T1000 (cell line): ENCODE measurements at places on chromosomes 5 and 9.

- DNase-seq: no peak
These were observed 887 bp upstream of the PDE8B start for GRCh38 chr5:77209495-77210090.

- DNase-seq: no peak
These were observed 15.1 kb downstream of the IFNA1 start for GRCh38 chr9:21455320-21455719.

GRCh38 chr9:96376891-96377874 is 6.3 kb downstream of the SLC35D2 start:
- no peak for DNase-seq

DNA sequence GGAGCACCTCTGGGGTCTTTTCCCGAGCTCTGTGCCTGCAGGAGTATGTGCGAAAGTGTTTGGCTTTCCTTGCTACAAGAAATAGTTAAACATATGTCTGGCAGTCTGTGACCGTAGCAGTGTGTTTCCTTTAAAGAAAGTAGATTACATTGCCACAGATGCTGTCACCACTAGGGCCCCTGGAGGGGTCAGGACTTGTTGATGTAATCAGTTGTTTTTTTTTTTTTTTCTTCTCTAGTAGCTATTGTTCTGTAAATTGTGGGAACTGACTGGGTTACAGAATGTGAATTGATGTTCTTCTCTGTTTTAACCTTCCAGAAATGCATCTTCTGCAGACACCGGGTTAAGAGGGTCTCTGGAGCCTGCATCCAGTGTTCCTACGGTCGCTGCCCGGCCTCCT is 345.6 kb downstream of the KDM4C start:
- DNase-seq: no peak

DNA sequence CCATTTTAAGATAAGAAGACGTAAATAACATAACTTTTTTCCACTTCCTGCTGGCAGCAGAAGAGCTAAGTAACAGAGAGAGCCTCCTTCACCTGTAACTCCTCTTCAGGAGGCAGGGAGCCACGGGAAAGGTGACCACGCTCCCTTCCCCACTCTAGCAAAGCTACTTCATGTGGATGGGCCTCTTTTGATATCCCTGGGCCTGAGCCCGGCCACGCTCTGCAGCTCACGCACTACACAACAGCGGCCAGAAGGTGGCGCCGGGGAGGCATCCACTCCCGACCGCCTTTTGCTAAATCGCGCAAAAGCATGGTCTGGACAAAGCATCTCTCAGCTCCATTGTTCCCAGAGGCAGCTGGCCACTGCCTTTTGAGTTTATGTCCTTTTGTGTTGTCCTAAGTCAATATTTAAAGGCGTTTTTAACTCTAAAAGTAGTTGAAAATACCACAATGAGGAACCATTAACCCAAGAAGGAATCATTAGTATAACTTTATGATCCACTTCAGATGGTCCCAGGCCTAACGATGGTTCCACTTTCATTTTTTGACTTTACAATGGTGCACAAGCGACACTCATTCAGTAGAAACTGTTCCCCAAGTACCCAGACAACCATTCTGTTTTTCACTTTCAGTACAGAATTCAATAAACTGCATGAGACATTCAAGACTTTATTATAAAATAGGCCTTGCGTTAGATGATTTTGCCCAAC is 23.6 kb downstream of the CMBL start:
- DNase-seq: peak; percentile 41

DNA sequence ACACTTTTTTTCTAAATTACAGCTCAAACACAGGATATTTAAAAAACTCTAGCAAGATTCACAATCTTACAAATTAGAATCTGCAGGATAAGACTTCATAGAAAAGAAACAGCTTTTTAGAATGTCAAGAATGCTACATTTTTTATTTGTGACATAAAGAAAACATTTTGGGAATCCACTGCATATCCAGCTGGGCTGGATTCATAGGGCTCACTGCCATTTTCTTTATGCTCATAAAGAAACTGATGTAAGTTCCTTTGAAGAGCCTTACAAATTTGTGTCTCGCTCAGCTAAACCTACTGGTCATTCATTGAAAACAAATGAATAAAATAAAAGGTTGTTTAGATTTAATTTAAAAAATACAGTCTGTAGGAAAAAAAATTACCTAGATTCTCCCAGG is 332.3 kb downstream of the TRPM3 start:
- no peak for DNase-seq

GRCh38 chr9:5510360-5510931 is at the start of gene PDCD1LG2:
Gene PDCD1LG2, plus strand, starts transcription at chr9:5510531. Its CDS starts 12,016 bp downstream, at chr9:5522547.
- DNase-seq: no peak

GRCh38 chr5:61823781-61824180 is 482.2 kb upstream of the KIF2A start:
- no peak for DNase-seq

DNA sequence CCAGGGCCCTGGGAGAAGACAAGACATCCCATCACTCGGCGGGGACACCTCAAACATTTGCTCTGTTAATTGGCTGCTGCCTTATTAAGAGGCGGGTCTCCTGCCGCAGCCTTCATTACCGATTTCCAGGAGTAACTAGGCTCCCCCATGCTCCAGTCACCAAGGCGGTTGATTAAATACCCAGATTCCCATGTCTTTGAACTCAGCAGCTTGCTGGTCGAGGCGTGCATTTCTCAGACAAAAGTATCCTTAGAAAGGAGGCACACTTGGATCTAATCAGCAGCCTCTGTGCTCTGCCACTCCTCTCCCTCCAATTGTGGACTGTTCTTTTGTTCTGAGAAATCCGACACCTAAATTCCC is 228.8 kb downstream of the FSTL4 start:
- DNase-seq: no peak

DNA sequence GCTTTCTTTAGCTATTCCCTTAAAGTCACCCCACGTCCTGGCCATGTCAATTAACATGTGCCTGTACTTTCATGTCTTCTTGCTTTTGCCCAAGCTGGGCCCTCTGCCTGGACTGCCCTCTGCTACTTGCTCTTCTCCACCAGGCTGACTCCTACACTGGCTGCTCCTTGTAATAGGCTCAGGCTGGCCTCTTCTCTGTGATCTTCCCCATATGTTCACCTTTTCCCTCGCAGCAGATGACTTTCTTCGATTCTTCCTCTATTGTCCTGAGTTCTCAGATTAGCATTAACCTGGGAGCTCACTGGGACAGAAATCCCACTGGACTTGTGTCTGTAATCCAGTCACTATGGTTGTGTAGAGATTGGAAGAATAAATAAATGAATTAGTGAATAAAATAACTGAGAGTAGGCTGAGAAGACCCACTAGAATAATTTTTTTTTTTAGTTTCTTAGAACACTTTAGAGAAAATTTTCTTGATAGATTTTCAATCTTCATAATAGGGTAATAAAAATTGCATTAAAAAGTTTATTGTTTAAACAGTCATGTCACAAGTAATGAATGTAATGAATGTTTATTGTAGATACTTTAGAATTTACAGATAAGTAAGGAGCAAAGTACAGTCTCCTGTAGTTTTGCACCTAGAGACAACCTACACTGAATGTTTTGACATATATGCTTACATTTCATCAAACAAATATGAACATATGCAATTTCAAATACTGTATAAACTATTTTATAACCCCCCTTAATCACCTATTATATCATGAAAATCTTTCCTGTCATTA is 47.4 kb upstream of the TNFSF15 start:
- DNase-seq: no peak

GRCh38 chr9:118268046-118268445 is 563.8 kb downstream of the TLR4 start:
- DNase-seq: no peak

DNA sequence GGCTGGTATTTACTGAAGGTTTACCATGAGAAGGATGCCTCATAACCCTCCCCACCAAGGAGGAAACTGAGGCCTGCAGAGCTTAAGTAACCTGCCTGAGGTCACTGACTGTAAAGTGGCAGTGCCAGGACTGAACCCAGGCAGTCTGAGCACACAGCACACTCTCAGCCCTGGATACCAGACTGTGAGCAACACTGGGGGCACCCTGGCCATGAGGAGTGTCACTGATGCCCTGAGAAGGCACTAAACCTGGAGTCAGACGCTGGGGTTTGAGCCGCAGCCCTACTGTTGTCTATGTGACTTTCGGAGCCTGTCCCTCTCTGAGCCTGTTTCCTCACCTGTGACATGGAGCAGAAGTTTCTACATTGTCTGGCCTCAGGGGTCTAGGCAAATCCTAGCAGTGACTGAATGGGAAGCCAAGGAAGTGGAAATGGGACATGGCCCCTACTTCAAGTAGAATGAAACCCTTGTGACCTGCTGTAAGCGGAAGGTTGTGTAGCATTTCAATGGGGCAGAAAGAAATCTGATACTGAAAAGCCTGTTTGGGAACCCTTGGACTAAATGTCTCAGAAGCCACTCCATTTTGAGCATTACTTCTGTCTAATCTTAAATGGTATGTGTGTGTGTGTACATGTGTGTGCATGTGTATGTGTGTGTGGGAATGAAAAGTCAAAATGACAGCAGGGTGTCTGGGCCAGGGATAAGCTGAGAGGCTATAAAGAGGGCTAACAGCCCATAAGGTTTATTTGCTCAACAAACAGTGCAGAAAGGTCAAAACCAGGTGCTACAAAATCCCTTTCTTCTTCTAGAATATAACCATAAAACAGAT is 36.0 kb downstream of the B4GALT1 start:
- no peak for DNase-seq

DNA sequence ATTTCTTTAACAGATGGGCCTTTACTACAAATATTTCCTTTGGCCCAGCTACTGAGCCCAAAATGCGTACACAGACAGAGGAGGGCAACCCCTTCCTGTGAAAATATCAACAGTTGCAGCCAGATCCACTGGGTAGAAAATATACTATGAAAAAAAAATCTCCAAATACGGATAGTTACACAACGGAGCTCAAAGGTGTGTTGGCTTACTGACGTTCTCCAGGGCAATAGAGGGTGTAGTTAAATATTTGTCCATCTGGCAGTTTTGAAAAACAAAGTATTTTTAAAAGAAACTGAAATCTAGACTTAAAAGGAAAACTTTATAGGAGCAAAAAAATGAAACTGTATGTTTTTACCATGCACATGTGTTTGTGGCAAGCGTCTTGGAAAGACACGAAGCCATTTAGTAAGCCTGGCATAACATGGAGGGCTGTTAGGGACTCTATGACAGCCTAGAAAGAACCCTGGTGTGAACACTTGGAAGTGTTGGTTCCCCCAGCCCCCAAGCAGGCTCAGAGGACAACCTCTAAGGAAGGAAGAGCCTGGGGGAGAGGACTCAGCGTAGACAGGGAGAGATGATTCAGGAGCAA is 157.8 kb upstream of the TRPM3 start:
- no peak for DNase-seq

DNA sequence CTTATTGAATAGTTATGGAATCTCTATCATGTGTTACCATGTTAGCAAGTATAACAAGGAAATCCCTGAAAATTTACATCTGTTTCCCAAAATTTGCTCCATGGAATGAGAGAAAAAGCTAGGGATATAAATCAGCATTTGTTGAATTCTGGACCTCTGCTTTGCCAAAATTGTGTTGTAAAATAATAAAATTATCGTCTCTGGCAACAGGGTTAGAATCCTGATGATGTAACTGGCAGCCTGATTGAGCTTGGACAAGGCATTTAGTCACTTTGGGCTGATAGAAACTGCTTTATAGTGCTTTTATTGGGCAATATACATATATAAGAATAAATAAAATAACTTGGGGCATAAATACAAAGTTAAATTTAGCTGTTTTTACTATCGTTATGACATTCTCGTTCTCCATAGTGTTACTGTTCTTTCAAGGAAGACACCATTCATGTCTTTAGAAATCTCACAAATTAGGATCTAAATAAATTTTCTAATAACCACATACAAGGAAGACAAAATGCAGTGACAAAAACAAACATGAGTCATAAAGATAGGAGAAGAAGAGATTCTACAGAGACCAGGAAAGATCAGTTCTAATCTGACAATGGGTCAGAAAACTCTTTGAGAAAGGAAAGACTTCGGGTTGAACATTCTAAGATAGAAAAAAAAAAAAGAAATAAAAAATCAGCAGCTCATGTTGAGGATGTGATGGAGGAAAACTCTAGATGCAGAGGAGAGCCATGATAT is 145.0 kb upstream of the CDH10 start:
- no peak for DNase-seq

DNA sequence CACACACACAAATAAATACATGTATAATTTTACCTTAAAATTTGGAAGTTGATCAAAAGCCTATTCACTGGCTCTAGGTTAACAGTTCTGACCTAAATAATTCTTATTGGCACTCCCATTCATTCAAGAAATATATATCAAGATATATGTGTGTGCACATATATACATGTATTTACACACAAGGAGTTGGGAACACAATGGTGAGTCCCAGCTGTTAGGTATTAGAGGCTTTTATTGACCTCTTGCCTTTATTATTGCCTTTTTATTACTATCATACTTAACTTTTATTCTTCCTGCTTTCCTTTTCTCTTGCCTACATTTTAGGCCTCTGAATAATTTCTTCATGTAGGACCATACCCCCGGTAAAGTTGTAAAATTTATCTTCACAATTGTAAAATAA is 25.0 kb downstream of the CCDC152 start:
- DNase-seq: no peak

DNA sequence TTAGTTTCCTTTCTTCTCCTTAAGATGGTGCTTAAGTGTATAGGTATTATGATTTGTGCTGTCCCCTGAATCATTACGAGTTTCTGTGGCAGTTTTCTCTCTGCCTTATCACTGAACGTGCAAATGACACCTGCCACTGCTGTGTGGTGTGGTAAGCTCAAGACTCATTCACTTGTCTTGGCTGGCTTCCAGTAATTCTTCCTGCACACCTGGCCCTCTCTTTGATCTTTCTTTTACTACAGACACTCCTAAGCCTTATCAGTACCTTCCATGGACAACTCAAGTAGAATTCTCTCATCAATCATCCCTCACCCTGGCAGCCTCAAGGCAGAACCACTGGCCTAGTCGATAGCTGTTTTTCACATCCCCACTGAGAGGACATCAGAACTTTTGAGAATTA is 82.6 kb upstream of the ADAMTS19 start:
- DNase-seq: no peak

DNA sequence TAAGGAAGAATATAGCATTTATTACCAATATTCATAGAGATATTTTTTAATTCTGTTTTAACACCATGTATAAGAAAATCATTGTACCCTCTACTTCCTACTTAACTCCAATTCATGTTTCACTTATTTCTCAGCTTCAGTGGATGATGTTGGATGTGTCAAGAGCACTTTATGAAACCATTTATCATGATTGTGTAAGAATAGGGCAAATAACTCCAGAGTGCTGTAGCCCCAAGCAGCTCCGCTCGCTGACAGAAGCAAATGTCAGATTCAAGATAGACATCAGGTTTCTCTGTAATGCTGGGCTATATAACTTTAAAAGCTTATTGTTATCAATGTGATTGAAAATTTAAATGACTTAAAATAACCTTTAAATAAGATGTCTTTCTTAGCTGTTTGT is 50.4 kb downstream of the MAST4 start:
- DNase-seq: no peak

DNA sequence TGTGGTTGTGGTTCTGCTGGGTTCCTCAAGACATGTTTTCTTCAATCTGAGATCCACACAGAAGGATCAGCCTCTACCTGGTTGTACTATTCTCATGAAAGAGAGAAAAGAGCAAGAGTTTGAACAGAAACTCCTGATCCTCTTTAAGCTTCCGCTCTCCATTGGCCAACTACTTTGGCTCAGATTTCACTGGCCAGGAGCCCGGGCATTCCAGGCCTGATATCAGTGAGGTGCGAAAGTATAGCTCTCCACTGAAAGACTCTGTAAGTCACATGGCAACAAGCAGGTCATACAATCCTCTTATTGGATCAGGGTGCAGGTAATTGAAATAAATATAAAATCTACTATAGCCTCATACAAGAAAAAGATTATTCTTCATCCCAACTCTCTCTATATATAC is 920.5 kb downstream of the TLE4 start:
- no peak for DNase-seq
